Karpas-422 (cell line): ENCODE measurements at places on chromosomes 13 and 19. TPM values are rescaled to one million over a fixed set of nuclear protein-coding genes. Genes with fewer than 3 reads are reported as not detected.

DNA sequence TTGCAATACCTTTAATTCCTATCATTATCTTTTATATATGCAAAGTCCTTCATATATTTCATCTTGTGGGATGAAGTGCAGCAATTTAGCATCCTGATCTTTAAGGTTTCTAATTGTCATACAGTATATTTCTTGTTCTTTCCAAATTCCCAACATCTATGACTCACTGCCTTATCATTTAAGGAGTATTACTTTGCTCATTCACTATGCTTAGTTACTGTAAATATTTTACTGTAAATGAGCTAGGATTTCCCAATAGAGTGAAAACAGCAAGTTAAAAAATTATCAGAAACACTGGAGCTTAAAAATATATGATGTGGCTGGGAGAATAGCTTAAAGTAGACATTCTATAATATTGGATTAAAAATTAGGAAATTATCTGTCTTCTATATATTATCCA is 69.9 kb downstream of the SLITRK6 start:
- no peaks in the 10 kb centered on the region for H3K36me3 ChIP-seq
- no peaks in the 10 kb centered on the region; the same call in 1 of the 2 replicates for H3K4me1 ChIP-seq
- no peak for DNase-seq
- no peak overlapping the region for H3K4me3 ChIP-seq
- no peaks in the 10 kb centered on the region for H3K27me3 ChIP-seq
- H3K27ac ChIP-seq = no peak overlapping the region

GRCh38 chr13:27918918-27919658 is 712 bp upstream of the PDX1 start:
- no peak for DNase-seq
- H3K4me3 ChIP-seq = no peak overlapping the region
- H3K27ac ChIP-seq = no peak overlapping the region
- H3K4me1 ChIP-seq = no peaks in the 10 kb centered on the region
- no peaks in the 10 kb centered on the region for H3K27me3 ChIP-seq
- no peaks in the 10 kb centered on the region for H3K36me3 ChIP-seq

- no peaks in the 10 kb centered on the region for H3K36me3 ChIP-seq
- no peaks in the 10 kb centered on the region for H3K4me1 ChIP-seq
- H3K27ac ChIP-seq = no peak overlapping the region
- H3K4me3 ChIP-seq = no peak overlapping the region
Observed at GRCh38 chr19:50921426-50922316, 10.5 kb upstream of the KLK4 start.

DNA sequence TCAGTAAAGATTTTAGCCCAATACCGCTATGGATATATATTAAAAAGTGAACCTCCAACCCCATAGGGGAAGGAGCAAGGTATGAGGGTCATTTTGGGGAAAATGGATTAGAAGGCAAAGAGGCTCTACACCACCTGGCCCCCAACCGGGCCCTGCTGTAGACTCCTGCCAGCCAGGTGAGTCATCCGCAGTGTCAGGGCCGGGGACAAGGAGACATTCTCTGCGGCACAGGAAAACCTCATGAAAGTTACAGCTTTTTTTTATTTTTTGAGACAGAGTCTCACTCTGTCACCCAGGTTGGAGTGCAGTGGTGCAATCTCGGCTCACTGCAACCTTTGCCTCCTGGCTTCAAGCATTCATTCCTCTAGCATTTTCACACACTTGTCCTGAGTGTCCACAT is 32.0 kb downstream of the ZFR2 start:
- H3K4me3 ChIP-seq = no peak overlapping the region
- no peaks in the 10 kb centered on the region for H3K27me3 ChIP-seq
- H3K27ac ChIP-seq = no peak overlapping the region
- DNase-seq = no peak
- no peaks in the 10 kb centered on the region for H3K36me3 ChIP-seq
- no peaks in the 10 kb centered on the region for H3K4me1 ChIP-seq

GRCh38 chr19:10338940-10339339 is 484 bp downstream of the ICAM3 start:
- peak overlapping the region; percentile 89 for H3K4me3 ChIP-seq
- peaks cover 38% of the 10 kb centered on the region for H3K4me1 ChIP-seq
- no peak for DNase-seq
- H3K27ac ChIP-seq = peak overlapping the region; percentile 57; the same call in 1 of the 2 replicates
- H3K36me3 ChIP-seq = no peaks in the 10 kb centered on the region

DNA sequence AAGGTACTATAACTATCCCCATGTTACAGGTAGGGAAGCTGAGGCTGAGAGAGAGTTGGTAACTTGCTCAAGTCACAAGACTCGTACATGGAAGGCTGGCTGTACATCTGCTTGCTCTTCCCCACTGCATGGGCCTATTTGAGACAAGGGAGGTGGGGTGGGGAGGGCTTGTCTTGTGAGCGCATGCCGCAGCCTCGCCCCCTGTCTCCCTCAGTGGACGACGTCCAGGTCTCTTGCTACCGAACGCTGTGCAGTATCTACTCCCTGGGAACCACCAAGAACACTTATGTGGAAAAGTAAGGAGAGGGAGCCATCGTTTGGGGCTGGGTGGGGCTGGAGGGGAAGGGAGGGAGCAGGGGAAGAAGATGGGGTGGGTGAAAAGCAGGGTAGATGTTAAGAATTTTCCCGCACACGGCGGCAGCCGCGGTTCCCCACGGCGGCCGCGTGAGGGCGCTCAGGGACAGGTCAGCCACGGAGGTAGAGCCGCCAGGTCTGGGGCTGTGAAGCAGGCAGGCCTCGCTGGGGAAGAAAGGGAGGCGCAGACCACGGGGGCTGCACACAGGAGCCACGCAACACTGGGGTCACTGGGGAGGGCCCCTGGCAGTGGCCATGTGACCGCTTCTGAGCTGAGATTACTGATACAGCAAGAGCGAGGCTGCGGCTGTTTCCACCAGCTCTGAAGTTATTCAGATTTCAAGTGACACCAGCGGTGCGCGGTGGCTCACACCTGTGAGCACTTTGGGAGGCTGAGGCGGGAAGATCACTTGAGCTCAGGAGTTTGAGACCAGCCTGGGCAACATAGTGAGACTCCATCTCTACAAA is 81.5 kb downstream of the RYR1 start:
- H3K27ac ChIP-seq = no peak overlapping the region
- H3K4me1 ChIP-seq = no peaks in the 10 kb centered on the region; the same call in 1 of the 2 replicates
- peak; percentile 88 for DNase-seq
- no peaks in the 10 kb centered on the region for H3K27me3 ChIP-seq
- H3K4me3 ChIP-seq = no peak overlapping the region

- H3K27ac ChIP-seq = no peak overlapping the region
- no peaks in the 10 kb centered on the region for H3K36me3 ChIP-seq
- H3K27me3 ChIP-seq = 0 out of 2 replicates have a peak, but pooled peaks cover 2% of the 10 kb centered on the region
- no peak for DNase-seq
Observed at GRCh38 chr13:28531077-28531844, 36.3 kb upstream of the FLT1 start.

GRCh38 chr13:83153848-83154247 is 728.4 kb downstream of the SLITRK1 start:
- no peaks in the 10 kb centered on the region for H3K27me3 ChIP-seq
- no peak for DNase-seq
- no peaks in the 10 kb centered on the region for H3K4me1 ChIP-seq
- H3K36me3 ChIP-seq = no peaks in the 10 kb centered on the region
- no peak overlapping the region for H3K27ac ChIP-seq

- H3K36me3 ChIP-seq = no peaks in the 10 kb centered on the region
- no peak for DNase-seq
- H3K4me3 ChIP-seq = no peak overlapping the region
- no peaks in the 10 kb centered on the region for H3K27me3 ChIP-seq
- no peak overlapping the region for H3K27ac ChIP-seq
Observed at GRCh38 chr13:64506246-64506645, 2723.9 kb downstream of the PCDH9 start.

- H3K27me3 ChIP-seq = no peaks in the 10 kb centered on the region
- H3K4me3 ChIP-seq = no peak overlapping the region
- H3K36me3 ChIP-seq = no peaks in the 10 kb centered on the region
- no peak overlapping the region for H3K27ac ChIP-seq
- DNase-seq = no peak
Observed at GRCh38 chr13:74205313-74205690, 71.1 kb upstream of the KLF12 start.

DNA sequence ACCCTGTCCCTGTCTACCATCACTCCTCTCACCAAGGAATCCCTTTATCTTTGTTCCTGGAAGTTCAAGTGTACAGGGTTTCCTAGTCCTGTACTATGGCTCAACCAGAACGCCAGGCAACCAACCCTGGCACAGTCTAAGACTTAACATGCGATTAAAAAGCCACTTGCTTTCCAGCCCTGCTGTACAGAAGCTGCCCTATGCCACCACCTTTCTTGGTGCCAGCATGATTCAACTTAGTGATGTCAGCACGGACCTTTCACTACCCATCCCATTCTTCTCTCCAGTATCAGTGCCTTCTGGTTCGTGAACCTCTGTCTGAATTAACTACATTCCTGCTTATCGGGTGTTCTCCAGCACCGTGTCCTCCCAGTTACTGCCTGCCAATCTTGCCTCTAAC is 151.1 kb downstream of the KLF12 start:
- no peak overlapping the region for H3K4me3 ChIP-seq
- H3K4me1 ChIP-seq = peaks cover 61% of the 10 kb centered on the region
- DNase-seq = no peak
- 0 out of 2 replicates have a peak, but pooled peaks cover 6% of the 10 kb centered on the region for H3K36me3 ChIP-seq
- no peaks in the 10 kb centered on the region for H3K27me3 ChIP-seq
- H3K27ac ChIP-seq = peak overlapping the region; percentile 65

- no peaks in the 10 kb centered on the region for H3K36me3 ChIP-seq
- H3K4me3 ChIP-seq = no peak overlapping the region
- DNase-seq = peak; percentile 95
- no peaks in the 10 kb centered on the region for H3K4me1 ChIP-seq
- no peaks in the 10 kb centered on the region for H3K27me3 ChIP-seq
Observed at GRCh38 chr19:49983645-49984229, 22.8 kb upstream of the SIGLEC11 start.

DNA sequence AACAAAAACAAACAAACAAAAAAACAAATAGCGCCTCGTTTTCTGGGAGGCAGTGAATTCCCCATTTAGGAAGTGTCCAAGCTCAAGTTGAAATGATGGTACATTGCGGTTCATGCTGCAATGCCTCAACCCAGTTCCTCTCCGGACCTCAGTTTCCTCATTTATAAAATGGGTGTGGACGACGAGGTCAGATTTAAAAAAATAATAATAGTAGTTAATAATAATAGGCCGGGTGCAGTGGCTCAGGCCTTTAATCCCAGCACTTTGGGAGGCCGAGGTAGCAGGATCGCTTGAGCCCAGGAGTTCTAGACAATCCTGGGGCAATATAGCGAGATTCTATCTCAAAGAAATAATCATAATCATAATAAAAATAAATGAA is 15.5 kb upstream of the ERCC1 start:
- no peaks in the 10 kb centered on the region for H3K27me3 ChIP-seq
- H3K4me1 ChIP-seq = peaks cover 36% of the 10 kb centered on the region
- H3K4me3 ChIP-seq = peak overlapping the region; percentile 74
- no peaks in the 10 kb centered on the region for H3K36me3 ChIP-seq
- no peak for DNase-seq
- peak overlapping the region; percentile 75 for H3K27ac ChIP-seq

DNA sequence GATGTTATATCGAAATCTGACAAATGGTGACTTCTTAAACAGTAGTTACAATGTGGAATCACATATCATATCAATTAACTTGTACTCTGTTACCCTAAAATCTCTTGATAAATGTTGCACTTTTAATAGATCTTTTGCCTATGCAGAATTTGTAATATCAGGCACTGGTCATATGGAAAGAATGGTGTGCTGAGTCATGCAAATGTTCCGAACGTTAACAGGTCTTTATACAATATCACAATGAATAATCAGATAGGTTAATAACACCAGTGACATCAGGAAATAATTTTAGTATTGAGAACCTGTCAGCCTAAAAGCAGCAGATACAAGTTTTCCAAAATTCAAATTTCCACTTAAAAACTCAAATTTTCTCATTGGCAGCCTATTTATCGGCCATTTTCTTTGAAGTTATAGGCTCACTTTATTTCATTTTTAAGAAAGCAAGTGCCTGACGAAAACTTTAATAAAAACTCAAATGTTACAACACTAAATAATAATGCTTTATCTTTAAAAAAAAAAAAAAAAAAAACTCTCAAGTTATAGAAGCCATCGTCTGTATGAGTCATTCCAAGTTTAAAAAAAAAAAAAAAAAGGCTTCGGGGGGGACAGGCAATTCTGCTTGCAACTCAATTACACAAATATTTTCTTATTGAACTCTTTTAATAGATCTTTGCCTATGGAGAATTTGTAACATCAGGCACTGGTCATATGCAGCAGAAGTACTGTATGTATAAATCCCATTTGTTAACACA is 180.9 kb downstream of the DIAPH3 start:
- H3K4me1 ChIP-seq = no peaks in the 10 kb centered on the region
- DNase-seq = no peak
- H3K4me3 ChIP-seq = no peak overlapping the region
- H3K36me3 ChIP-seq = peaks cover 4% of the 10 kb centered on the region; the same call in 1 of the 2 replicates

- H3K4me3 ChIP-seq = no peak overlapping the region
- H3K4me1 ChIP-seq = no peaks in the 10 kb centered on the region
- DNase-seq = no peak
- H3K36me3 ChIP-seq = no peaks in the 10 kb centered on the region
- H3K27me3 ChIP-seq = no peaks in the 10 kb centered on the region
- no peak overlapping the region for H3K27ac ChIP-seq
Observed at GRCh38 chr19:53055117-53055516, 10.6 kb downstream of the ERVV-2 start.

DNA sequence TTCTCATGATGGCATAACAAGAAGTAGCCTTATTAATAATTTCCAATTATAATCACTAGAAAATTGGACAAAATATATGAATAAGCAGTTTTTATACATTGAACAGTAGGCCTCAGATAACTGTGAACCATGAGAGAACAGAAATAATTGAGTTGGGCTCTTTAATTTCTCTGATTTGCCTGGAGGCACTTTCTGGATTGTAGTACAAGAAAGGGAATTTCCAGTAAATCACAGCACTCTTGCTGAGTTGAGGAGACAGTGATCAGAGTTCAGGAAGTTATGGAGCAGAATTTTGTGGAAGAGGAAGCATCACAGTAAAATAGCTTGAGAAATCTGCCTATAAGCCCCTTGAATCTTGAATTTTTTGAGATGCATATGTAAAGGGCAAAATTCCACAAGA is 216.2 kb downstream of the MAB21L1 start:
- H3K36me3 ChIP-seq = no peaks in the 10 kb centered on the region
- no peak for DNase-seq
- no peak overlapping the region for H3K27ac ChIP-seq
- H3K27me3 ChIP-seq = no peaks in the 10 kb centered on the region
- no peak overlapping the region for H3K4me3 ChIP-seq

- no peaks in the 10 kb centered on the region for H3K36me3 ChIP-seq
- no peak overlapping the region for H3K27ac ChIP-seq
- DNase-seq = no peak
- H3K4me3 ChIP-seq = no peak overlapping the region
Observed at GRCh38 chr13:102255409-102255808, 146.4 kb downstream of the FGF14 start.

- no peak overlapping the region for H3K4me3 ChIP-seq
- H3K4me1 ChIP-seq = peaks cover 23% of the 10 kb centered on the region
- DNase-seq = no peak
- no peaks in the 10 kb centered on the region for H3K36me3 ChIP-seq
Observed at GRCh38 chr13:23842406-23842805, 46.8 kb downstream of the MIPEP start.

GRCh38 chr13:75021151-75021550 is 460.8 kb downstream of the TBC1D4 start:
- no peaks in the 10 kb centered on the region for H3K4me1 ChIP-seq
- H3K27ac ChIP-seq = no peak overlapping the region
- no peak for DNase-seq
- no peaks in the 10 kb centered on the region for H3K27me3 ChIP-seq
- H3K36me3 ChIP-seq = no peaks in the 10 kb centered on the region

ATP4A gene
- total RNA-seq = 0.37 and 0.40 TPM in 2 replicates

HAUS5 gene
- total RNA-seq = 12.5 and 26.2 TPM in 2 replicates

NDUFB7 gene
- total RNA-seq = 230 and 370 TPM in 2 replicates

NALCN gene
- total RNA-seq = 0.04 TPM in 1 of 2 replicates, not detected in the other

GAMT gene
- 63.7 and 144 TPM in 2 replicates for total RNA-seq

SERP2 gene
- not detected in 2 replicates for total RNA-seq

GJB6 gene
- total RNA-seq = not detected in 2 replicates
